Fibroblast of skin of scalp (primary cell): ENCODE measurements at places on chromosomes 6 and 20.

- DNase-seq: no peak
Measured at GRCh38 chr6:87965806-87966205, 81.8 kb upstream of the SPACA1 start.

GRCh38 chr6:6661684-6662083, 73.2 kb downstream of the LY86 start:
- DNase-seq: peak; percentile 21

- DNase-seq: no peak
Measured at GRCh38 chr20:59831024-59831915, 102.2 kb downstream of the SYCP2 start.

DNA sequence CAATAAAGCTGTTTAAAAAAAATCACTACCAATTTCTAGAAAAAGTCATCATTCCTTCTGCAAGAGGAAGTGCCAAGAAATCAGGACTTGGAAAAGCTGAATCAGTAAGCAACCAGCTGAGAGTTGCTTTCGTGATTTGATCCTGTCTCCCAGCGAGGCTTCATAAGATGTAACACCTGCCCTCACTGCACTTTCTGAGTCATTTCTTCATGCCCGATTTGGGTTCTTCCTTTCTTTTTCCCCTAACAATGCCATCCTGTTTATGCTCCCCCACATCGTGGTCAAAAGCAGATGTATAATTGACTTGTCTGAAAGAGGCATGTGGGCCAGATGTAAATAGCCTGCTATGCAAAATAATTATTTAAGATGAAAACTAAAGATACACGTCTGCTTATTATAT, 52.1 kb downstream of the RIPOR2 start:
- DNase-seq: peak; percentile 75

DNA sequence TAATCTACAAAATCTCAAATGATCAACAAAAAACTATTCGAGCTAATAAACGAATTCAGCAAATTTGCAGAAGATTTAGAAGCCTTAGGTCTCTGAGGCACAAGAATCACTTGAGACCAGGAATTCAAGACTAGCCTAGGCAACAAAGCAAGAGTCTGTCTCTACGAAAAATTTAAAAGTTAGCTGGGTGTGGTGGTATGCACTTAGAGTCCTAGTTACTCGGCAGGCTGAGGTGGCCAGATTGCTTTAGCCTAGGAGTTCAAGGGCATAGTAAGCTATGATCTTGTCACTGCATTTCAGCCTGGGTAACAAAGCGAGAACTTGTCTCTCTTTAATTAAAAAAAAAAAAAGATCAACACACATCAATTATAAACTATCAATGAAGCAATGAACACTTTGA, 34.2 kb downstream of the FAM184A start:
- no peak for DNase-seq
